Coronary artery (tissue), 2 donors: ENCODE measurements at places on chromosomes 1 and 21.
A peak's percentile ranks its signal among the peaks of the same experiment; 100 is the strongest.

DNA sequence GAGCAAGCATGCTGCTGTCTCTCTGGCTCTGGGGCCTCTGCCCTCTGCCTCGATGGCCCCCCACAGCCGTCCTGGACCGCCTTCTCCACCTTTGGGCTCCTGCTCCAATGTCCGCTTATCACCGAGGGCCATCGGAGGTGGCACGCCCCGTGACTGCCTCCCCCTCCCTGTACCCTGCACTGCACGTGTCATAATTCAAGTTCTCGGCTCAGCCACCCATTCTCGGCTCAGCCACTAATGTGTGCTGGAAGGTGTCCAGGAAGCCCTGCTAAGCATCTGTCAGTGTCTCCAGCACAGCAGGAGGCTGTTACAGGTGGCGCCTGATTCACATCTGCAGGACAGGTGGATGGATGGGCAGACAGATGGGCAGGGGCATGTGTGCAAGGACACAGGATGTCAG lies 45.5 kb downstream of the TP73 start:
- DNase-seq, result no peak

DNA sequence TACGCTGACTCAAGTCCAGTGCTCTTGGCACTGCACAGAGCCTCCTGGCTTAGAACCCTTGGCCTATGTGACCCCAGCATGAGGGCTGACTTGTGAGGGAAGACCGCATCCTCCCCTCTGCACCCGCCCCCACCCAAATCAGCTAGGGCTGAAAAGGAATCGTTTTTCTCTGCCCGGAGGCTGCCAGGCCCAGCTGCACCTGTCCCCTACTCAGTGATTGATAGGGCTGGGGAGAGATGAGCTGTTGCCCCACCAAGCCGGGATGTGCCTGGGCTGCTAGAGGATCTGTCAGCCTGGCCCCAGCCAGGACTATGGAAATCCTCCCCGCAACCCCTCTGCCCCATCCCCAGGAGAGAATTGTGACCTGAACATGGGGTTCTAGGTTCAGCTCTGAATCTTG lies 20.6 kb downstream of the MYOG start:
- DNase-seq, result no peak

DNA sequence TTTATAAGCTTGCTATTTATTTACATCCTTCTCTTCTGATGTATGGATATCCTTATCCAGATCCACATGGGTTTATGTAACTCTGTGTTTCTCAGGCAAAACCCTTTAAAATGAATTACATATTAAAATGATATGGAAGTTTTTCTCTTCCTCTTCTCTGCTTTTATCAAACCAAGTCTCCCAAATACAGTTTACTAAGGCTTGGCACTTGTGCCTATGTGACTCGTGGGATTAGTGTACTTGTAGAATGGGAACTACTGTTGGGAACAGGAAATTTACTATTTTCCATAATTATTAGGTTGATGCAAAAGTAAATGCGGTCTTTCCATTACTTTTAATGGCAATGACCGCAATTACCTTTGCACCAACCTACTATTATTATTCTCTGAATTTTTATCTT lies 14.8 kb downstream of the SIM2 start:
- DNase-seq, result no peak

DNA sequence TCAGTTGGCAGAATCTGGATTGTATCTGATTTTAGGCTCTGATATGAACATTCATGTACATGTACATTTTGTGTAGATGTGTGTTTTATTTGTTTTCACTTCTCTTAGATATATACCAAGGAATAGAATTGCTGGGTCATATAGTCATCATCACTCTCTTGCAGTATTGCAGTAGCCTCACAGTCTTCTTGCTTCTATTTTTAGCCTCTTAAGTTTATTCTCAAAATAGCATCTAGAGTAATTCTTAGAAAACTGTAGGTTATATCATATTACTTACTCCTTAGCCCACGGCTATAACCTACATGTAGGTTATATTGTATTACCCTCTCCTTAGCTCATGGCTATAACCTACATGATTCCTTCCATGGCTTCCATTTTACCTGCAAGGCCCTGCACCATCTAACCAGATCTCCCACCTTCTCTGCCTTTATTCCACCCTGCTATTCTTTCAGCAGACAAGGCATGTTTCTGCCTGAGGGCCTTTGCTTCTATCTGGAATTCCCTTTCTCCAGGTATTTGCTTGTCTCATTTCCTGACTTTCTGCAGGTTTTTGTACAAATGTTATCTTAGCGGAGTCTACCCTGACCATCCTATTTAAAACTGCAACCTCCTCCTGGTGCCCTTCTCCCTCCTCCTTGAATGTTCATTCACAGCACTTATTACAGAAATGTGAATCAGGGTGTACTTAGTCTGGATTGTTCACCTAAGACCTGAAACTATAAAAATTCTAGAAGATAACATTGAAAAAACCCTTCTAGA lies 109.0 kb upstream of the ETV3 start:
- DNase-seq, result no peak

DNA sequence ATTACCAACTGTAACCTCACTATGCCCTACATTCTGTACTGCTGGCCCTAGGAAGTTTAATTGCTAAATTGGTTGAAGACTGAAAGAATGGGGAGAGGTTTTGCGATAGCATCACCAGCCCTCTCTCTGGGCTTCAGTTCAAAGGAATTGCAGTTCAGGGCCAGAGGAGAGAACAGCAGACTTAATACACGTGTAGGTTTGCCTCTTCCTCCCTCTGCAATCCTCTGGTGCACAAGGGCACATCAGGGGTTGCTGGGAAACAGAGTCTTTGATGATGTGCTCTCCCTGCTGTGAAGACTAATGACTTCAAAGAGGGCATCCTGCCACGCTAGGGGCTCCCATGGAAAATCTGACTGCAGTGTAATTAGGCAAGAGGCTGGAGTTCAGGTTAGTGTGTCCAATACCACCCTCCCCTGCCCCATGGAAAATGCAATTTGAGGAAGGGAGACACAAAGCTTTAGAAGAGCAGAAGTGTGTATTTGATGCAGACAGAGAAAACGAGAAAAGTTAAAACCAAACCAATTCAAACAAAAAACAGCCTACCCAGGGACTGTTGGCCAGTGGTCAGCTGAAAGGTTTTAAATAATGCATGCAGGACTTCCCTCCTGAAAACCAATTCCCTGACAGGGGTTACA lies 167.9 kb downstream of the ASTN1 start:
- no peak for DNase-seq

GRCh38 chr1:117271129-117271528 lies 60.4 kb upstream of the VTCN1 start:
- no peak for DNase-seq

DNA sequence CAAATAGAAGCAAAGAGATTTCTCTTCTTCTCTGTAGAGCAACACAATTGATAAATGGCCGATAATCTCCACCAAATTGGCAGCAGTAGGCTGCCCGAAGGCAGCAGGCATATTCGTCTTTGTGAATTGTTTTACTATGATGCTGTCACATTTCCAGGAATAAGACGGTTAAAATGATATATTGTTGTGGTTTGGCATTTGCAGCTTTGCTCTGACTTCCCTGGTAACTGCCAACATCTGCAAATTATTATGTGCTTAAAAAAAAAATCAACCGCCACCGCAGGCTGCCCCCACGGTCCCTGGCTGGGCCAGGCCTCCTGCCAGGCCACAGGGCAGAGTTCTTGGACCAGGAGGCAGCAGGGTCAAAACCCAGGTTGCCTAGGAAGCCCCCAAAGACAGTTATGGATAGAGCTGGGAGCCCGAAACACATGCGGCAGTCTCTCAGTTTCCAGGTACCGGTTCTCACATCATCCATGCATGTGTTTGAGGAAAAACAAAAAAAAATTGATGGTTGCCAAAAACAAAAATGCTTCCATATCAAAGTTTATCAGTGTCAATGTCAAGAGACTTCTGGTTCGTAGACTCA lies 179.3 kb downstream of the ETS2 start:
- no peak for DNase-seq

DNA sequence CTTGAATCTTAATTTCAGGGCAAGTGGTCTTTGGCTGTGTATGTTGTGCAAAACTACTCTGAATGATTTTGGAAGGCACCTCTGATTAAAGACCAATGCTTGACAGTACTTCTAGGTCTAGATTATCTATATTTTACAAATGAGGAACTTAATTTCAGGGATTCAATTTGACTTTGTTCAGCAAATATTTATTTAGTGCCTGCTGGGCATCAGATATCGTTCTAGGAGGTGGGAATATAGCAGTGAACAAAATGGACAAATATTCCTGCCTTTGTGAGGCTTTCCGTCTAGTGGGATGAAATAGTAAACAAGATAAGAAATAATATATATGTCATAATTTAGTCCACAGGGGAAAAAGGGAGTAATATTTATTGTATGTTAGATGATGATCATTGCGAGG lies 4.7 kb downstream of the ZNF326 start:
- no peak for DNase-seq

DNA sequence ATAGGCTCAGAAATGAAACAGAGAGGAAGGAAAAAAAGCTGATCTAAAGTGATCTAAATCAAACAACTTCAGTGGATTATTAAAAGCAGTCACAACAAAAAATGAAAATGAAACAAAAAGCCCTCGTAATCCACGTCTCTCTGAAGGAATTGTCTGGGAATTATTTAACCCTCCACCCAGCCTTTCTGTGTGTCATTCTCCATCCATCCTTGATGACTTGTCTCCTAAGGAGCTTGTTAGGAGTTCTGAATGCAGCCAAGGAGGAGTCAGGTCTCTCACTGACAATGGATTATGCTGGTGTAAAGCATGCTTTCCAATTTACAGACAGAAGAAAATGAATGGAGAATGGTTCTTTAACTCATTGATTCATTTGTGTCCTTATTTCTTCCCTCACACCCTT lies 359.3 kb upstream of the RUNX1 start:
- DNase-seq, result no peak

- peak; percentile 72 for DNase-seq
Measured at GRCh38 chr21:46125846-46126301, 28.0 kb downstream of the COL6A2 start.

GRCh38 chr1:55696181-55696754 lies 481.1 kb upstream of the USP24 start:
- peak; percentile 78 for DNase-seq

- DNase-seq, result no peak
Measured at GRCh38 chr1:10909697-10910680, 102.5 kb upstream of the TARDBP start.

DNA sequence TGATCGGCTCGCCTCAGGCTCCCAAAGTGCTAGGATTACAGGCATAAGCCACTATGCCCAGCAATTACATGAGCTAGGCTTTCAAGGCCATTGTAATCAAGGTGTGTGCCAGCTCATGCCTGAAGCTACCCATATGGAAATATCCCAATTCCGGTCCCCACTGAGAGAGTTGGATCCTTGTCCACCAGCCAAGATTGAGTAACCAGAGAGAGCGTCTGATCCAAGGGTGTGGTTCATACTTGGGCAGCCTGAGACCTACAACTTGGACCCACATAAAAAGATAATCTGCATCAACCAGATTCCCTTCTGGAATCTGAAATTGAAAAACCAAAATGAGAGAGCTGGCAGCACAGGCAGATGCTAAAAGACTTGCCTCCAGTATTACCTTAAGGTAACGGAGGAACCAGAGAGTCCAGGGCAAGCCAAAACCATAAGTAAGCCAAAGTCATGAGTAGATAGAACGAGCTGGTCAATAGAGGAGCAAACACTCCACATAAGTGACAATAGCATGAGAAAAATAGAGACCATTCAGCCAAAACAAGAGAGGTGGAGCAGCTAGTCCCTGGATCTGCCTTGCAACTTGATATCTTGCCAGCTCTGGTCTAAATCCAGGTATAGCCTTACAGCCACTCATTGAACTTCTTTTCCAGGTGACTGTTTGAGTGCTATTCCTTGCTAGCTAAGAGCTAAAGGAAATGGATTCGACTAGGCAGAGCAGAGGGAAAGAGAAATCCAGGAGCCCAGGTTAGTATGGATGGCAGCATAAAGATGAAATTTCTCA lies 63.8 kb upstream of the ATP1A1 start:
- no peak for DNase-seq

DNA sequence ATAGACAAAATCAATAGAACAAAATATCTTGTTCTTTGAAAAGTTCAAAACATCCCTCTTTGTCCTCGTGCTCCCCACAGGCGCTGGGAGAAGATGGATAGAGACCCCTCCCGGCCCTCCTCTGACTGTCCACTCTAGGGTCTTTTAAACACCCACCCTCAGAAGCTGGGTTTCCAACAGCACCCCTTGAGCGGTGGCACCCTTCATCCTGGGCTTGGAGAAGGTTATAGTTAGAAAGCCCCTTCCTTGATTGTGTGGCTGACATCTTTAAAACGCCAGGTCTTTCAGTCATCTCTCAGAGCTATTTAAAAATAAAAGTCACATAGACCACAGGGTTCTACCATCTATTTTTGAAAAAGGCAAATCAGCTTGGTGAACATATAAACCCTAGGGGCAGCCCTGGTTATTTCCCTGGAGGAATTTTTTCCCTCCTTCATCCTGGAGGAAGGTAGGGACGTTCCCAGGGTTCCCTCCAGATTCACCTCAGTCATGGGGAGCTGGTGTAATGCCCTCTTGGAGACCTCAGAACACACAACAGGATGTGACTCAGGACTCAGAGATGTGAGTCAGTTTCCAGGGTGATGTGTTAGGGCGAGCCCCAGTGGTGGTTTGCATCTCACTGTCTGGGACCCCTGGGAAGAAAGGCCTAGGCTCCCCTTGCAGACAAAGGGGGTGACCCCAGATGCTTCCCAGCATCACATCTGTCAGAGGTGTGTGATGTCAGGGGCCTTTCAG lies 138.5 kb downstream of the CLIC6 start:
- DNase-seq, result no peak
